Large intestine (tissue), 12 donors: ENCODE measurements at places on chromosomes 2 and 18. TPM values are rescaled to one million over a fixed set of nuclear protein-coding genes. Genes with fewer than 3 reads are reported as not detected.
A peak's percentile ranks its signal among the peaks of the same experiment; 100 is the strongest.

DNA sequence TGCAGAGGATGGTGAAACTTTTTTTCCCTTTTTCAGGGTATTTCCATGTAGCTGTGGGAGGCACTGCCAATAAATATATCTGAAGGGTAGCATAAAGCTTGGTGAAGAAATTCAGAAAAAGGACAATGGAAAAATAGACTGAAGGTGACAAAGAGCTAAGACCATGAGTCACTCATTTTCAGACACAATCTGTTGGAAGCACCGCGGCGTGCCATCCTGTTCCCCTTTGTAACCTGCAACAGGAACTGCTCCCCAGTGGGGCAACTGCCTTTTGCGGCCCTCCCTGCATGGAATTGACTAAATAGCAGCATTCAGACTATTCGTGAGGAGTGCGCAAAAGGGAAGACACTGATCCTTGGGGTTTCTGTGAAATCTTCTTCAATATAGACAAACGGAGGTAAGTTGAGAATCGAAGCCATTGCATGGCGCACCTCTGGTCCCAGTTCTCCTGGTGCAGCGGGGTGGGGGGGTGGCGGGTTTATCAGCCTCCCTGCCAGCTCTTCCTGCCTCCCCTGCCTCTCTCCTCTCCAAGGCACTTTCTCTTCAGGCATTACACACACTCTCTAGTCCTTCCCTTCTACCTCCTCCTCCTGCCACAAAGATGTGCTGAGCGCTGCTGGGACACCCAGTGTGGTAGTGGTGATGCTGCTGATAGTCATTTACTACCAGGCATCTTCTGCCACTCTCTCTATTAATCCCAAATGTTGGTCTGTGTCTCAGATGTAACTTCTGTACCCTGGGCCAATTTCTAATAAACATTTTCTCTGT, 126.2 kb upstream of the TMEM200C start:
- no peak for DNase-seq

CD28 gene
- 1.5 TPM for polyA plus RNA-seq

- DNase-seq, result peak; percentile 81
Measured at GRCh38 chr2:67871686-67872412, 191.0 kb downstream of the C1D start.

CYP27C1 gene
- polyA plus RNA-seq, result 2.0 TPM

DNA sequence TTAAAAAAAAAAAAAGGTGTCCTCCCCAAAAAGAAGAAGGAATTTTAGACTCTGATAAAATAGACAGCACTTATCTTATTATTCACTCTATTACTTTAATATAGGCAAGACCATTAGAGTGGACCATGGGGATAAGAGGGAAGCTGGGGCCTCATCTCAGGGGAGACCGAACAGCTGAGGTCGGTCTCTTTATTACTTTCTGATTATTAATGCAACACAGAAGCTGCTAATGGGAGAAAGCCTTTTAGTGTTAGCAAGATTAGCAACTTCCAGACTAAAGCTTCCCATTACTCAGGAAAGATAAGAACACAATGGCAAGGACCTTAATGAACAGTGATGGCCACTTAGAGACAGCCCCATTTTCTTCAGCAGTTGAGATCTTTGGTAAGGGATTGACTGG, 135.5 kb downstream of the TMEFF2 start:
- DNase-seq, result no peak

RPRM gene
- 3.2 TPM for polyA plus RNA-seq

SH3YL1 gene
- polyA plus RNA-seq, result 119 TPM
